ENCODE measurements at places on chromosomes 5 and 9.

- no peak for DNase-seq
Measured at GRCh38 chr5:15425766-15426165, 74.2 kb upstream of the FBXL7 start.

GRCh38 chr9:93653760-93654159, 77.4 kb downstream of the PHF2 start:
- DNase-seq, result no peak

GRCh38 chr5:75756981-75757380, 39.7 kb upstream of the POC5 start:
- DNase-seq, result no peak

DNA sequence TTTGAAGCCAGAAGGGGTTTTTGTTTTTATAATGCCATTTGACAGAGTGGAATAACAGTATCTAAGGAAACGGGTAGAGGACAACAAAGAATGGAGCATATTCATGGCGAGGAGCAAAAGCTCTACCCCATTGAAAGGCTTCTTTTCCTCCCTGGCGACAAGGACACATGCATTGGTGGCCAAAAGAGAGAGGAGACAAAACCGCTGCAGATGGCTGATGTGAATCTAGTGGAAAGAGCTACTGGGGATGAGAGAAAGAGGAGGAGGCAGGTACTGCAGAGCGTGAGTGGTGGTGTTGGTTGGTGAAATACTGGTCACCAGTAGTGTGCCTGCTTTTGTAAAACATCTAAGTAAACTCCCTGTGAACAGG, 491 bp downstream of the APC start:
- no peak for DNase-seq

GRCh38 chr5:55570570-55570969, 35.8 kb upstream of the PLPP1 start:
- no peak for DNase-seq

DNA sequence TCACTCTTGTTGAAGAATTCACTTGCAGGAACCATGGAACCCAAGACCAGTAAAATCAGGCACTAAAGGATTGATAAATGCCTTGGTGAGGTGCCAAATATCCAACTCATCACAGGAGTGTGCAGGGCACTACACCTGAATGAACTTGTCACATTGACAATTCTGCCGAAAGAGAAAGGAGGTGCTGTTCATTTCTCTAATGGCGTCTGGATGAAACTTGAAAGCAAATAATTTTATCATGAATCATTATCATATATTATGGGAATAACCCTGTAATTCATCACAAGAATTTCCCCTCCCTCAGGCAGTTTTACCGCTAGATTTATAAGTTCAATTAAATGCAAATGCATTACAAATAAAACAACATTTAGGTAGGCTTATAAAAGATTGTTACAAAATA, 360.0 kb downstream of the GLIS3 start:
- DNase-seq, result no peak

- no peak for DNase-seq
Measured at GRCh38 chr5:54985301-54986268, at the start of gene ESM1. Gene ESM1, minus strand, starts transcription at chr5:54985593. Its CDS starts 76 bp downstream, at chr5:54985517.

DNA sequence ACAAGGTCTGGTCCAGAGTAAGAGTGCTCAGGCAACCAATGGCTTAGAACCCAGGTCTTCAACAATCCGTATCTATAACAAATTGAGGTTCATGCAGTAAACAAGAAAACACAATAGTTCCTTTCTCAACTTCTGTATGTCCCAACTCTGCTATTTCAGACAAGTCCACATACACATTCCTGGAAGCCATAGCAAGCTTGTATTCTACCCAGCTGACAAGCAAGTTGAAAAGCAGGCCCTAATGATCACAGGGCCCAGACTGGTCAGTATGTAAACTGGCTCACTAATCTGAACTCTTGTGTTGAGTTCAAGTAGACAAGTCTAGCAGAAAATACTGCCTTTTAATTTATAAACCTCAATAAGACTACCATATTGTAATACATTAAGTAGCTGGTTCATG, 26.9 kb downstream of the FNIP1 start:
- DNase-seq, result no peak

- DNase-seq, result peak; percentile 50
Measured at GRCh38 chr9:104258296-104259011, 164.3 kb downstream of the SMC2 start.

GRCh38 chr5:123382252-123382651, 41.0 kb downstream of the CEP120 start:
- DNase-seq, result no peak

- no peak for DNase-seq
Measured at GRCh38 chr5:137215780-137216179, 283.3 kb downstream of the SPOCK1 start.

GRCh38 chr9:114002986-114003350, 75.1 kb downstream of the AMBP start:
- no peak for DNase-seq

DNA sequence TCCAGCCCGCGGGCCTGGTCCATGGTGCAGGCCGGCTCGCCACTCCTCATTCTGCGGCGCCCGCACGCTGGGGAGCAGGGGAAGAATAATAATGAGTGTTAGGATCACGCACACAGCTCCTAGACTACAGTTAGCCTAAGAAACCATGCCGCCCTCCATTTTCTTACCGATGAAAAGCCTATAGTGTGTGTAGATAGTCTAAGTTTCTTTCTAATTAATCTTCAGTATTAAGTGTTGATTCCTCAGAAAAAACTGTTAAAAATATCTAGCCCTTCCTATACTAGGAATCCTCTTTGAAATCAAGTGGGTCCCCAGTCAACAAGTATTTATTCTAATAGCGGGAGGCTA, 9.3 kb downstream of the ZBED3 start:
- no peak for DNase-seq

DNA sequence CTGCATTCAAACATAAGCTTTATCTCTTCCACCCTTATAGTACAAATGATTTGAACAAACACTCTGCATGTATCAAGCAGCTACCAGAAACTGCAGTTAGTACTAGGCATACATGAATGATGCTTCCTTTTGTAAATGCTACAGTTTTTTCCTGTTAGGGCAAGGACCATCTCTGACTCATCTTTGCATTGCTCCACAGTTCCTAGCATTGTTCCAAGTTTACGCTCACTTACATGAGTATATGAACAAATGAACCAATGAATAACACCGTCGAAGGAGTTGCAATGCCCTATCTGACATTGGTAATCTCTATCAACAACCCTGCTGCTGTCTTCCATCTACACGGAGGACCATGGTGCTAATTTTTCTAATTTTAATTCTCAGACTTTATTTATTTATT, 2.1 kb upstream of the ALDH7A1 start:
- no peak for DNase-seq

DNA sequence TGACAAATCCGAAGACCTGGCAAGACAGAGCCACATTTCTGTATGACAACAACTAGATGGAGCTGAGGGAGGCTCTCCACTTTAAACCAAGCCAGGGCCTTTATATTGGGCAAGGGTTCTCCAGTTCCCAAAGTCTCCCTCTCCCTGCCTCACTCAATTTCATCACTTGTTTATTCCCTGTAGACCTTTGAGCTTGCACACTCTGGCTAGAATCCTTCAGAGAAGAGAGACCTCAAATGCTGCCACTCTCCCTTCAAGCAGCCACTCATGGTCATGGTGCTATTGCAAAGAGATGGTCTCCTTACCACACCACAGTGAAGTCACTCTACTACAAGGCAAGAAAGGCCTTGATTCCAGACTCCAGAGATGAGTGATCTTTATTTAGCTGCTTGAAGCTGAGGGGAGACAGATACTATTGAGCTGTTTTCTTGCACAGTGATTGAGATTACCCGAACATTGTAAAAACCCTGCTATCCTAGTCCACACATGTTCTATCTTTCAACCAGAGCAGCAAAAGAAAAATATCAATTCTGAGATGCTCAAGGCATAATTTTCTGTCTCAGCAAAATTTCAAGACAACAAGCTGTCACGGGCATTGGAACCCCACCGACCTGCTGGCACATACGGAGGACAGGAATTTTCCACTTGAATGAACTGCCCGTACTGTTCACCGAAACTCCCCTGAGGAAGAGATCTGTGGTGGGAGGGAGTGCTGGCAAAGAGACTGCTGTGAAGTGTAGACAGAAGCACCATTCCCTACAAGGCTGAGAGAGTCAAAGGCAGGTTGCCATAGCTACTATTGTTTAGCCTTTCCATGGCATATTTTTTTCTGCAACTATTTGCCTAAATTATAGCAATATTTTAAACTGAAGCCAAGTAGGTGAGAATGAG, 81.1 kb downstream of the CDO1 start:
- no peak for DNase-seq

DNA sequence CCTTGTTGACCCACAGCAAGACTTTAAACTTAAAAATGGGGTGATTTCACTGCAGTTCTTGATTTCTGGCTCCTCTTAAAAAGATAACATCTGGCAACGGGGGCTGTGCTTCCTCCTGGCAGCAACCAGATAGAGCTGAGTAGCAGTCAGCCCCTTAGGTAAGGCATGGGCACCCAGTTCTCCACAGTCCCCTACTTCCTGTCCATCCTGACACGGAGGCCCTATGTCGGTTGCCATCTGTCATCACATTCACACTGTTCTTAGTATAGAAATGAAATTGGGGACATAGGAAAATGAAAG, 11.7 kb downstream of the CD74 start:
- DNase-seq, result no peak

- no peak for DNase-seq
Measured at GRCh38 chr5:146027751-146028150, 77.6 kb downstream of the PLAC8L1 start.

All from NT2/D1 (cell line).